ENCODE measurements at places on chromosomes 2 and 18.

DNA sequence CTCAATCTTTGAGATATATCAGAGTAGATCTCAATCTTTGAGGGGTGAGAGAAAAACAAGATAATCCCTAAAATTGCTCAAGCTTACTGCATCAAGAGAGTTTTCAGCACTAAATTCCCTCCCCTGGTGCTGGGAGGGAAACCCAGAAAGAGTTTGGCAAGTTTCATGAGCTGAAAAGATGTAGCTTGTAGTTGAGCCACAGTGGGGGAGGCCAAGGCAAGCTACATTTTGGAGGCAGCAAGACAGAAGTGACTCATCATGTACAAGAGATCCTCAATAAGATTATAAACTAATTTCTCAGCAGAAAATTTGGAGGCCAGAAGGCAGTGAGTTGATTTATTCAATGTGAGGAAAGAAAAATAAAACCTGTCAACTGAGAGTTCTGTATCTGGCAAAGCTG is 308.2 kb downstream of the PIEZO2 start:
- no peak for DNase-seq

- DNase-seq, result no peak
Observed at GRCh38 chr2:80687524-80687923, 383.0 kb upstream of the LRRTM1 start.

DNA sequence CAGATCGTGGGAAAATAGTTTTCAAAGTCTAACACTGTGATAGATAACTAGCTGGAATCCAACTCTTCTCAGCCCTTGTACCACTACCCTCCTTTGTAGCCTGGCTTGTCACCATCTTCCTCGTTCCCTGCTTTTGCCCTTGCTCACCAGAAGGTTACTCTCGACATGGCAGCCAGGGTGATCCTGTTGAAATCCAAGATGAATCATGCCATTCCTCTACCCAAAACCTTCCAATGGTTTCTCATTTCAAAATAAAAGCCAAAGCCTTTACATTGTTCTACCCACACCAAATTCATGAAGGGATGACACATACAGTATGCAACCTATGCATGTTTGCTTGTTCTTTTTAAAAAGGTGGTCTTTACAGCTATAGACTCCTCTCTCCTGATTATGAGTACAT is 45.7 kb downstream of the STAT4 start:
- no peak for DNase-seq

GRCh38 chr2:19021100-19021476 is 337.3 kb downstream of the OSR1 start:
- DNase-seq, result no peak

DNA sequence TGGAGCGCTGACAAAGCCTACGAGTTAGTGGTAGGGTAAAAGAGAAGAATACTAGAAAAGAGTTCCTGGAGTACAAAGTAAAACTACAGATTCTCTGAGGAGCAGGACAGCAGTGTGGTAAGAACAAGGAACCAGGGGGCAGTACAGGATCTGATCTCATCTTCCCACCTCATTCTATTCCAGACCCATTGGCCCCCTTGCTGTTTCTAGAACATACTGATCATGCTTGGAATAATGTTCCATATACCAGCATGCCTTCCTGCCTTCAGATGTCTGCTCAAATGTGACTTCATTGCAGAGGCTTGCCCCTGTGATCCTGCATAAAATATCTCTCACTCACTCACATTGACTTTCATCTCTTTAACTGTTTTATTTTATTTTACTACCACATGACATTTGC is 19.3 kb downstream of the MSGN1 start:
- DNase-seq, result no peak

- no peak for DNase-seq
Observed at GRCh38 chr18:2325308-2325849, 245.9 kb downstream of the METTL4 start.

DNA sequence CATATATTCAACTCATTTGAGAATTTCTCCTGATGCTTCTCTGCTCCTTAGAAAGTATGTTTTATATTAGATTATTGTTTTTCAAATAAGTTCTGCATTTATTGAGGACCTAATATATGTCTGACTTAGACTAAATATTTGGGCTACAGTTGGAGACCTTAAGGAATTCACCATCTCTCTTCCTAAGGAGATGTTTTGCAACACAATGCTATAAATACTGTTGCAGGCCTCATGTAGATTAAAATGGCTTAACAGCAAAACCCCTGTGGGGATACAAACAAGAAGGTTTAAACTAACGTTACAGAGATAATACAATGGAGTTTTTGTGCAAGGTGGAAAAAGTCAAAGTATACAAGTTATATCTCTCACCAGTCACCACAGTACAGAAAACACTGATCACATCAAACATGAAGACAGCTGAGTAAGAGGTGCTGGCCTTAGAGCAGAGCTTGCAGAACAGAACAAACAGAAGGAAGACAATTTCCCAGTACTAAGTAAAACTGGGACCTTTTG is 20.1 kb upstream of the BMPR2 start:
- DNase-seq, result no peak

DNA sequence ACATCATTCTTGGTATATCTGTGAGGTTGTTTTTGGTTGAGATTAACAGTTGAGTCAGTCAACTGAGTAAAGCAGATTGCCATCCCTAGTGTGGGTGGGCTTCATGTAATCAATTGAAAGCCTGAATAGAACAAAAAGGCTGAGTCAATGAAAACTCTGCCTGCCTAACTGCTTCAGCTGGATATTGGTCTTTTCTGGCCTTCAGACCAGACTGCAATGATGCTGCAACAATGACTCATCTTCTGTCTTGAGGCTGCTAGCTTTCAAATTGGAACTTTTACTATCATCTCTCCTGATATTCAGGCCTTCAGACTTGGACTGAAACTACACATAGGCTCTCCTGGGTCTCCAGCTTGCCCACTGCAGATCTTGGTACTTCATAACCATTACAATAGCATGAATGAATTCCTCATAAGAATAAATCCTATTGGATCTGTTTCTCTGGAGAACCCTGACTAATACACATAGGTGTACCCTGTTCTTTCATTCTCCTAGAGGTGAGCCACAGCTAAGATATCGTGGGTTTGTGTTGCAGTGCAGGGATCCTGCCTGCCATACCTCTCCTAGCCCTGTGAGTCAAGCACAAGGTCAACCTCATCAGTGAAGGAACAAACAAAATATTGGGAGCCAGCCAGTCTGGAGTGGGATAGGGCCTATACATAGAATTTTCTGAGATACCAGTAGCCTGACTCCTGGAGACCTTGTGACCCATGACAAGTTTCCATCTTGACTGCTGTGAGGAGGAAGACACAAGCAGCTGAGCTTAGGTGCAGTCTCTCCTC is 473.8 kb downstream of the DCC start:
- DNase-seq, result no peak

- no peak for DNase-seq
Observed at GRCh38 chr2:439077-439476, 151.2 kb upstream of the ALKAL2 start.

DNA sequence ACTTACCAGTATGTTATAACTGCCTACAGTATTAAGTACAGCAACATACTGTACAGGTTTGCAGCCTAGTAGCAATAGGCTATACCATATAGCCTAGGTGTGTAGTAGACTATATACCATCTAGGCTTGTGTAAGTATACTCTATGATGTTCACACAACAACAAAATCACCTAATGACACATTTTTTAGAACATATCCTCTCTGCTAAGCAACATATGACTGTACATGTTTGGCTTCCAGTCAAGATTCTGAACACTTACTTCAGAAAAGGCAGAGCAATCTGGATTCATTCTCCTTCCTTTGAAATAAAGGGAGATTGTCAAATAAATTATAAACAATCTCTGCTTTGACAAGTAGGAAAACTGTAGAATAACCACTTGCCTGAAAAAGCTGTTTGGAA is 81.8 kb downstream of the EXOC6B start:
- DNase-seq, result no peak

GRCh38 chr2:204775766-204776165 is 230.5 kb downstream of the PARD3B start:
- no peak for DNase-seq

DNA sequence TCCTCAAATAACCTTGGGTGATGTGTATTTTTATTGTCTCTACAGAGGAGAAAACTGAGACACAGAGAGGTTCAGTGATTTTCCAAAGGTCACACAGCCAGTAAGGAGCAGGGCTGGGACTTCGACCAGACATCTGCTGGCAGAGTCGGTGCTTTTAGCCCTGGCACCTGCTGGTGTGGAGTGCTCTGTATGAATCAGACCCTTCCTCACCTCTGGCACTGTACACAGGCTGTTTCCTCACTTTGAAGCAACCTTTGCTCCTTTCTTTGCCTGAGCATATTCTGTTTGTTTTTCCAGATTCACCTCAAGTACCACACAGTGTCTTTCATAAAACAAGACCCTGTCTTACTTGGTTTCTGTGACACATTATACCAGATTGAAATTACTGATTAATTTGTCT is 107.9 kb downstream of the DPP10 start:
- no peak for DNase-seq

DNA sequence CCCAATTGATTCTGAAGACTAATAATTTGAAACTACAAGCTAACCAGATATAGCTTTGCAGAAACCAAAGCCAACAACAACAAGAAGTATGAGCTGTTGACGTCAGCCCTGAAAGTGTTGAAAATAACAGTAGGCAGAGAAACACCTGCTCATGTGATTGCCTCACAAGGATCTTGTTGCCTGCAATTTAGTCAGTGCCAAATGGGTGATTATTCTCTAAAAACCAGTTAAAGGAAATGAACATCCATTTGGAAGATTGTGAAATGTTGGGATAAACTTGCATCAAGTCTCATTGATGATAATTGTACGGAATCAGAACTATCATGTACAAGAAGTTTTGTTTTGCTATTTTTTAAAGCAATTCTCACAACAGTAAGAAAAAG is 2.8 kb downstream of the CYTIP start:
- no peak for DNase-seq

DNA sequence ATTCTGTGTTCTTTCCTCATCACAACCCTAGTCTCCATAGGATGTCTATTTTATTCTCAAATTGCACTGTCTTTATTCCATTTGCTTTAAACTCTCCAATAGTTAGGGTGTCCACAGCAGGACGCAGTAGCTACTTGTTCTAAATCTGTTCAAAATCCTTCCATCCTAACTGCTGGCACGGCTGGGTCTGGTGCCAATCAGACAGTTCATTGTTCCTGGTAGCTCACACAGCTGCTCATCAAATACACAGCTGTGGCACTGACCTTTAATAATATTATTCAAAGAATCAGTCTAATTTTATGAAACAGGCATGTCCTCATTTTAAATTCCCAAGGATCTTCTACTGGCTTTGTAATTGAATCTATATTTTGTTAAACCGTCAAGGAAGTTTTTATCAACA is 59.7 kb upstream of the TMEFF2 start:
- DNase-seq, result peak; percentile 45

GRCh38 chr18:50446629-50447028 is 71.8 kb downstream of the SKA1 start:
- DNase-seq, result no peak

- DNase-seq, result no peak
Observed at GRCh38 chr18:24974431-24974830, 377.5 kb downstream of the ZNF521 start.

GRCh38 chr18:23825496-23825895 is 136.2 kb downstream of the LAMA3 start:
- DNase-seq, result no peak

GRCh38 chr18:64668461-64668962 is 519.6 kb upstream of the LINC00305 start:
- no peak for DNase-seq

DNA sequence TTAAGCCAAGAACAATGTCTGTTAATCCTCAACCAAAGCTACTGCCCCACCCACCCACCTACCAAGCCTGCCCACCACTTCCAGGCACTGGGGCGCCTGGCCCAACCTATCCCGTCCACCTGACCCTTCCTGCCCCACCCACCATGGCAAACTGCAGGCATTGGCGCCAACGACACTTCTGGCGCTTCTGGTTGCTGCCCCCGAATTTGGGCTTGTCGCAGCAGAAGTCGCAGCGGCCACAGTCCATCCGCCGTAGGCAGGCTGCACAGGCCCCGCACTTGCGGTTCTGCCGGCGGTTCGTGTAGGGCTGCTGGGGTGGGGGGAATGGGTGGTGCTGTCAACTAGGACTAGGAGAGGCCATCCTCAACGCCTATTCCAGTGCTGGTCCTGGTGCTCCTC is 7.3 kb downstream of the MBD1 start:
- no peak for DNase-seq

Measured in spinal cord (tissue), 10 donors.